ENCODE measurements at places on chromosomes 1 and 21. TPM values are rescaled to one million over a fixed set of nuclear protein-coding genes. Genes with fewer than 3 reads are reported as not detected.

GRCh38 chr1:231618609-231619256, 7.9 kb upstream of the DISC1 start:
- no peak for DNase-seq

GRCh38 chr1:180905927-180906326, 6.8 kb upstream of the KIAA1614 start:
- DNase-seq = no peak

- no peak for DNase-seq
Measured at GRCh38 chr1:245484176-245484575, 329.4 kb downstream of the KIF26B start.

DNA sequence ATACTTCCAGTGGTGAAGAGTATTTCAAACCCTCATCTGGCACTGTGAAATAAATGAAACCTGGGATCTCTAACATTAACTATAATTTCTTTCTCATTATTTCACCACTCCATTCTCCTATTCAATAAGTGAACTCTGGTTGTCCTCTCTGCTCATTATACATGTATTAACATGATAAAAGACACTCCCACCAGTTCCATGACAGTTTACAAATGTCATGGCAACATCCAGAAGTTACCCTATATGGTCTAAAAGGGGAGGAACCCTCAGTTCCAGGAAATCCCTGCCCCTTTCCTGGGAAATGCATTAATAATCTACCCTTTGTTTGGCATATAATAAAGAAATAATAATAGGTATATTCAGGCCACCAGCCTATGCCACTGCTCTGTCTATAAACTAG, 62.7 kb upstream of the BRINP3 start:
- DNase-seq = no peak

GRCh38 chr1:89637496-89637895, 4.6 kb downstream of the LRRC8C start:
- DNase-seq = no peak

The PPFIA4 gene
- 1.3 TPM for total RNA-seq

The MYBPHL gene
- 3.6 TPM for total RNA-seq

The OR2T35 gene
- total RNA-seq = not detected

The GRIK3 gene
- not detected for total RNA-seq
